LNCaP clone FGC (cell line): ENCODE measurements at places on chromosomes 13 and 19.
A peak's percentile ranks its signal among the peaks of the same experiment; 100 is the strongest.

DNA sequence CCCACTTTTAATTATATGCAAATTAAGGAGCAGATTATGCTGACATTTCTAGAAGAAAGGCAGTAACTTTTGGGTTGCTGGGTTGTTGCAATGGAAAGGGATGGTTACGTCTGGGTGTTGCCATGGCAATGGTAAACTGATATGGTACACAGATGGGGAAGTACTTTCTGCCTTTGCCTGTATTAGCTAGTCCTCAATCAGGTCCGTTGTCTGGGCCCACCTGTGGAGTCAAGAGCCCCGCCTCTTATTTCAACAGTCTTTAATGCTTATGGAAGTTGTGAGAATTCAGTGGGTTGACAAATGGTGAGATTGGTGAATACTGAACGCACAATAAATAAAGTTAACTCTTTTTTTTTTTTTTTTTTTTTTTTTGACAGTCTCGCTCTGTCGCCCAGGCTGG is 30.6 kb upstream of the DPP9 start:
- no peak for DNase-seq

GRCh38 chr19:51394050-51394836 is 3.9 kb upstream of the C19orf84 start:
- peak; percentile 99 for DNase-seq

GRCh38 chr13:51557875-51558612 is 26.2 kb upstream of the WDFY2 start:
- DNase-seq, result no peak

DNA sequence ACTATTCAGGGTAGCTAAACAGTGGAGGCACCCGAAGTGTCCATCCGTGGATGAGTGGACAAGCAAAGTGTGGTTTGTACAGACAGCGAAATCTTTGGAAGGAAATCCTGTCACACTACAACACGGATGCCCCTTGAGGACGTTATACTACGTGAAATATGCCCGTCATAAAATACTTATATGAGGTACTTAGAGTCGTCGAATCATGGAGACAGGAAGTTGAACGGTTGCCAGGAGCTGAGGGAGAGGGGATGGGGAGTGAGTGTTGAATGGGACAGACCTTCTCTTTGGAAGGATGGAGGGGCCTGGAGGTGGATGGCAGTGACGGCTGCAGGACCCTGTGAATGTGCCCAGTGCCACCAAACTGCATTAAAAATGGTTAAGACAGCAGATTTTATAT is 11.6 kb downstream of the ATP4B start:
- DNase-seq, result no peak

- DNase-seq, result no peak
Observed at GRCh38 chr13:23380534-23380933, 53.0 kb downstream of the SACS start.
